Stimulated activated CD4-positive, alpha-beta T cell treated with anti-CD3 and anti-CD28 coated beads, Interleukin-15, amount 100 ng/mL, for 24 hours (primary cell): ENCODE measurements at places on chromosomes 5 and 9.

DNA sequence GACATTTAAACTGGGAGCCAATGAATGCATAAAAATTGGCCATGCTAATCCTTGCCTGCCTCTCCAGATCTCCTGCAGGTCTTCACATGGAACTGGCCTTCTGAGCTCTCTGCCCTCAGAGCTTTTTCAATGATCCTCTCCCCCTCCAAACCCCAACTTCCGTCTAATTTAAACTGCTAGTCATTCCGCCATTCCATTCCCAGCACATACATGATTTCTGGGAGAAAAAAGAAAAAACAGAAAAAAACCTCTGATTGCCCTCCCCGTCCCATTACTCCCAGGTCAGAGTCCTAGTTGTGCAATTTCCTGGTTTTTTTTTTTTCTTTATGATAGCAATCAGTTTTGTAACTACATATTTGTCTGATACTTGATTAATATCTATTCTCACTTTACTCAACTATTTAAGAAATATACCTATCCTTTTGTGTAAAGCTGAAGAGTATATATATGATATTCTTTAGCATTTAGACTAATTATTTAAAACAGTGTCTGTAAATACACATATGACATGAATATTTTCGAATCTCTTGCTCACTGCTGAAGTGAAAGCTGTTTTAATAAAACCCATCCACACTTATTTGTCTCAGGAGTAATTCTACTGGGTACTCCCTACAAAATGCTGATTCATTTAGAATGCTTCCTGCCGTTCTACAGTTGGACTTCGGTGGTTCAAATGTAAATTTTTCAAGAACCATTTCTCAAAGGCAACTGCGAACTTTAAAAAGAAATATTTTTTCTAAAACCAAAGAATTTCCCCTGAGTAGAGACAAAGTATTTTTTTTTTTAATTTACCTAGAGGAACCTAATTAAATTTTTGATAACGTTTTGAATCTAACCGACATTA, 1.6 kb downstream of the HINT1 start:
- no peak for DNase-seq

- DNase-seq = no peak
These were observed 74.2 kb downstream of the MSX2 start for GRCh38 chr5:174798551-174798951.

- DNase-seq = no peak
These were observed 33.2 kb upstream of the CSF1R start for GRCh38 chr5:150119421-150120061.

- DNase-seq = no peak
These were observed 8.8 kb downstream of the LHFPL2 start for GRCh38 chr5:78639791-78640190.

- DNase-seq = no peak
These were observed 93.5 kb downstream of the RGS3 start for GRCh38 chr9:113556877-113557593.

- DNase-seq = peak; percentile 2
These were observed 58.0 kb downstream of the TMEM215 start for GRCh38 chr9:32841314-32841713.
